ENCODE measurements at places on chromosomes 12 and 14. TPM values are rescaled to one million over a fixed set of nuclear protein-coding genes. Genes with fewer than 3 reads are reported as not detected.

Gene FOXG1
- total RNA-seq, result not detected

- DNase-seq, result no peak
- H3K27ac ChIP-seq, result peak overlapping the region; percentile 61
- H3K27me3 ChIP-seq, result no peaks in the 10 kb centered on the region
- no peak overlapping the region for H3K4me3 ChIP-seq
- H3K4me1 ChIP-seq, result no peaks in the 10 kb centered on the region
These were observed 22.8 kb downstream of the ATF1 start for GRCh38 chr12:50786498-50787231.

Gene WNT5B
- 2.3 TPM for total RNA-seq

Gene PLEKHH1
- 2.3 TPM for total RNA-seq

Gene TAS2R14
- 2.5 TPM for total RNA-seq

Gene SP7
- not detected for total RNA-seq

Gene CLEC9A
- 0.43 TPM for total RNA-seq

DNA sequence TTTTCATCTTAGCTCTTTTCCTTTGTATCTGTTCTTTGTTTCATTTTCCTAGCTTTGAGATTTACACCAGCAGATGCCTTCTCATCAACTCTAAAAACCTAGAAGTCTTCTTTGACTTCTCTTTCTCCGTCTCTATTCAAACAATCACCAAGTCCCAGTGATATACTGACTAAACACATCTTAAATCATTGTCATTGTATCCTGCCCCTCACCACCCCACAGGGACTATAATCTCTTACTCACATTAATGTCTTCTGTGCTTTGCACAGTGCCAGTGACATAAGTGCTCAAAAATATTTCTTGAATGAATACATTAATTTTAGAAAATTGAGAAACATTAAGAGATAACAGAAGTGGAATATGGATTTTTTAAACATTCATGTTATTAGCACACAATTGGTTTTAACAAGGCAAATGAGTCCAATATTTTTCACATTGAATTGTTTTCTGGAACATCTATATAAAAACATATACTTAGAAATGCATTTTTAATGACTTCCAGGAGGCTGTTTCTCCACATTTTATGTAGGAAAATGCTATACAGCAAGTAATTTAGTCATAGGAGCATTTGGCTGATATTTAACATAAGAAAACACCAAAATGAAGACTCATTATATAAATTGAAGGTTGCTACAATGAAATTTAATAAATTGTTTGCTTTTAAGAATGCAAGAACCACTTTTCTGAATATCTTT is 472.8 kb upstream of the PRICKLE1 start:
- no peak overlapping the region for H3K4me3 ChIP-seq
- H3K36me3 ChIP-seq, result no peaks in the 10 kb centered on the region
- no peaks in the 10 kb centered on the region for H3K4me1 ChIP-seq

Measured in upper lobe of right lung (tissue), 1 donor.